ENCODE measurements at places on chromosomes 4 and X. TPM values are rescaled to one million over a fixed set of nuclear protein-coding genes. Genes with fewer than 3 reads are reported as not detected.

- no peak for DNase-seq
Observed at GRCh38 chr4:81472281-81473182, 825 bp upstream of the RASGEF1B start.

- no peak for DNase-seq
Observed at GRCh38 chrX:68710870-68711576, 63.6 kb downstream of the STARD8 start.

TCEAL6 gene
- polyA plus RNA-seq = not detected

DNA sequence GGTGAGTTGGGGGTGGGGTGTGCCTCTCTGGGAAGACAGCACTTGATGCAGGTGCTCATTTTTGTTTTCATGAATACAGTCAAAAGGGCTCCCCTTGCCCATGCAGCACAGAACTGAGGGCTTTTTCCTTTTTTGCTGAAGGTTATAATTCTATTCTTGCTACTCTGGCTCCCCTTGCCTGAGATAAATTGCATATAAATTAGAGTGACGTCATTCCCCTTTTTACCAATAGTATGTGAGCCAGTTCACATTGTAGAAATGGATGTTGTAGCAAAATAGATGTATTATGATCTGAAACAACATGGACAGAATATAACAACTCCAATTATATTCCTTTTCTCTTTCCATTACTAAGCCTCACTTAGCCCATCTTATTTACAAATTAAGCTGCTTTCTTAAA, 28.4 kb downstream of the CXorf58 start:
- DNase-seq = no peak

DNA sequence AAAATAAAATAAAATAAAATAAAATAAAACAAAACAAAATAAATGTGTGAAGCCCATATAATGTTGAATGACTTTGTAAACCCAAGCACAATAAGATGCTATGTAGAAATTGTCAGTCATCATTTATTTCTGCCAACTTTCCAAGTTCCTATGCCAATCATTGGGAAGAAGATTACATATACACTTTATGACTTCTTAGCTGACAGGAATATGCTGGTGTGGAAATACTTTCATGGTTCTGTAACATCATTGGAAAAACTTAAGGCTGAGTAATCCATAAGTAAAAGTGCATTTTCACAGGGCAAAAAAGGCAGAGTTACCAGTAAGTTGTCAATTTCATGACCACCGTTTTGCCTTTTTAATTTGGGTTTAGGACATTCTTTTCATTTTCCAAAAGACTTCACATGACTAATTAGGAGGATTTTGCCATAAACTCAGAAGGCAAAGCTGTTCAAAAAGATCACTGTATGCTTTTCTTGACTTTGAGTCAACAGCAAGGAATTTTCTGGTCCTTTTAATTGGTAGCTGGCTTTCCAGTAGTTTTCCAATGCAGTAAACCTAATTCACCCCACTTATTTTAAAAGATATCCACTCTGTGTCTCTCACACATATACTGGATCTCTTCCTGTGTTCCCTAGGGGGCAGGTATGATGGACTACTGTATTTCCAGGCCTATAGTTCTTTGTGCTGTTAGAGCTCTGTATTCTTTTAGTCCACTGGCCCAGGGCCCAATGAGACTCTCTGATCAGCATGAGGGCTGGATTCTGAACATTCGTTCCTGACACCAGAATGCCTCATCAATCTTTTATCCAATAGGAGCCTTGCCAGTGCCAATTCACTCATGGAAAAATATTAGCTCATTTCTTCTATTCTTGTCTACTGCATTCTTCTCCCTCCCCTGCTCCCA, 26.2 kb upstream of the SCRG1 start:
- no peak for DNase-seq

SLC2A9 gene
- polyA plus RNA-seq = 5.4 TPM

- DNase-seq = no peak
Observed at GRCh38 chr4:89212666-89213381, 94.8 kb downstream of the GPRIN3 start.

GRCh38 chr4:15694431-15694830, 8.4 kb upstream of the BST1 start:
- no peak for DNase-seq

DNA sequence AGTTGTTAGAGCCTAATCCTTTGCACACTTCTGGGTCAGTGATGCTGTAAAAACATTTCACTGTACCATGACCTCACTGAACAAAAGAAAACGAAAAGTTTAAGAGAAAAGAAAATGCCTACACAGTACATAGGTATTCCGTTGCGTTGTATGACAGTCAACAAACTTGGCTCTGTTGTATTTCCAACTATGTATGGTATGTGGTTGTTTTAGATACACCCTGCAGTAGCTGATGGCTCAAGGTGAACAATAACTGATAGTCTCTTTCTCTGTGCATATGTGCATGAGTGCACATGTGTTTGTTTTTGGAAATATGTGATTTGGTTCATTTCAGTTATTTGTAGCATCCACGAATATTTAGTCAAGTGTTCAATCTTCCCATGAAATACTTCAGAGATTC, 176.0 kb downstream of the BMPR1B start:
- no peak for DNase-seq

ZFX gene
- 25.3 TPM for polyA plus RNA-seq

DNA sequence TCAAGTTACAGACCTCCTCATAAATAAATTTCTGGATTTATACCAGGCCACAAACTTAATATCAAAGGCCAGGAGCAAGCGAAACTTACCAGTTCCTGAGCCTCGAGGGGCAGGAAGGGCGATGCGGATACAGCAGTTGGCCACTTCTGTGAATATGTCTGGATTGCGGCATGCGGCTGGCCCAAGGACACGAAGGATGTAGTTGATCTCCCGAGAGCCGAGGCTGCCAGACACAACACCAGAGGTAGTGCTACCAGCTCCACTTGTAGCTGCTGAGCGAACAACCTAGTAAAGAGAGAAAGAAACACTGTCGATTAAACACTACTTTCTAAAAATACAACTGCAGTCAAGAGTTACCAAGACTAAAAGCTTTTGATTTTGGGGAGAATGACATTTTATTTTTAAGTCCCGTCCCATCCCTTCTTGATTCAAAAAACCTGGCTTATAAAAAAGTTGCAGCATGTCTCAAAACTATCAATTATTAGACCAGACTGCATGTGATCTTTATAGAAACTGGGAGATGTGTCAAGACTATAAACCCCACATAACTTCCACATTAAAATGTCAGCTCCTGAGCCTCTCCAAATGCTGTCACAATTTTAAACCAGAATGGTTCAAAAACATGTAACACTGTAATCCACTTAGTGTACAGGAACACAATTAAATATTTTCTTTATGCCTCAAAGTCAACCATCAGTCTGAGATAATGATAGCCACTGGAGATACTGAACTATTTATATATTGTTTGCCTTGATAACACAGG, 105.6 kb downstream of the HUWE1 start:
- DNase-seq = no peak

GRCh38 chrX:118346258-118347094, 570 bp downstream of the WDR44 start:
- DNase-seq = no peak

KLF8 gene
- polyA plus RNA-seq = 3.9 TPM

GNRHR gene
- polyA plus RNA-seq = 0.30 TPM

ZBTB49 gene
- polyA plus RNA-seq = 8.2 TPM

DNA sequence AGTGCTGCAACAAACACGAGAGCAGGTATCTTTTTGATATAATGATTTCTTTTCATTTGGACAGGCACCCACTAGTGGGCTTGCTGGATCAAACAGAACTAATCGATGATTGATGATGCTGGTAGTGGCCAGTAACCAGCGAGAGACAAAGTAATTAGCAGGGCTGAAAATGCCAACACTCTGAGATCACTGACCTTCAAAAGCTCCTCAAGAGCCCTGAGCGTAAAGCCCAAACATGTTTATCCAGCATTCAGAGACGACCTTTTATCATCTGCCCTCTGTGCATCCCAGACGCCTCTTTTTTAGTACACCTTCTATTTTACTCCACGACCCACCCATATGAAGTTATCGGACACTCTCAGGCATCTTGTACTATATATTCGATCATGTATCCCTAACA, 186.2 kb downstream of the PRDM5 start:
- no peak for DNase-seq

- DNase-seq = no peak
Observed at GRCh38 chr4:126539771-126540170, 1093.0 kb upstream of the INTU start.

- no peak for DNase-seq
Observed at GRCh38 chrX:67612231-67612630, 68.4 kb downstream of the AR start.

DNA sequence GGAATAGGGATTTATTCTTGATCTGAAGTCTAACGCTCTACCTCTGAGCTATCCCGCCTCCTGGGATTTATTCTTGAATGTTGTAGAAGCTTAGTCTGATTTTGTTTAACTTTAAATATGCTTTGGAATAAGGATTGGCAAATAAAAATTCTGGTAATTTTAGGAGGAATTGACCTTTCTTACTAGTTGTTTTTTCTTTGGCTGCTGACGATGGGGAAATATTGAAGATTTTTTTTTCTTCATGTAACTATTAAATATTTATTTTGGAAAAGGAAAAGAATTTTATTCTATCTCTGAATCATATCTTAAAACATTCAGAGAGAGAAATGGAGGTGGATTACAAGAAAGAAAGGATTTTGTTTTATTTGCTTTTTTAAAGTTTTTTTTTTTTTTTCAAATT, 122.9 kb downstream of the PDLIM5 start:
- no peak for DNase-seq

DNA sequence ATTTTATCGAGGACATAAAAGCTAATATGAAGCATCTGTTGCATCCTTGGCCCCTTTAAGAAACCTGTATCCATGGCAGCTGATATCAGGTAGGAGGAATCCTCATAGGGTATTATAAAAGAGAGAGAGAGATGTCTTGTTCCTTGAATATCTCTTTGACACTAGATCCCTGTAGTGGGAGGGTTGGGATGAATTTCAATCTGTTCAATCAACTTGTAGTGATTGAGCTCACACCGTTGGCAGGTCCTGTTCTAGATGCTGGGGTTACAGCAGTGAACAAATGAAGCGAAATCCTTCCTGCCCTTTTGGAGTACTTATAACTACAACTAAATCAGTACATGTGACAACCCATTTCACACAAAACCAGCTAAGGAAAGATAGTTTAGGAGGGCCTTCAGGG, 35.3 kb upstream of the GATB start:
- no peak for DNase-seq

ARMCX5 gene
- 5.3 TPM for polyA plus RNA-seq
